ENCODE measurements at places on chromosomes 1 and 21.

GRCh38 chr1:212141404-212141803 lies 105.9 kb downstream of the DTL start:
- no peak for DNase-seq

DNA sequence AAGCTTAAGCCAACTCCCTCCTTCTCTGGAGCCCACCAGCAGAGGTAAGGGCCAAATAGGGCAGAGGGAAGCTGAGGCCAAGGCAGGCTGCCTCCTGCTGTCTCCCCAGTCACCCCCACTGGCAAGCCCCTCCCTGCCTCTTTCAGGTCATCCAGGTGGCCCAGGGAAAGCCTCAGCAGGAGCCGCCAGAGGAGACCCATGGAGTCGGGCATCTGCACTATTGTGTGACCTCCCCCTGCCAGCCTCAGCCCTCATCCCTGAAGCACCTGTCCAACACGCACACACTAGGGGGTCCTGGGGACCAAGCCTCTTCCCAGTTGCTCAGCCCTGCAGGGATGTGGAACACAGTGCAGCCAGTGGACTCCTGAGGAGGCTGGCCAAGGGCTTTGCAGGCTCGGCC lies 5.3 kb upstream of the NAXE start:
- DNase-seq, result no peak

- DNase-seq, result no peak
These were observed 81.1 kb downstream of the NR5A2 start for GRCh38 chr1:200108659-200109058.

GRCh38 chr1:9322661-9323244 lies 30.1 kb downstream of the SPSB1 start:
- DNase-seq, result no peak

Measured in stimulated activated CD8-positive, alpha-beta memory T cell treated with anti-CD3 and anti-CD28 coated beads, Interleukin-15, amount 100 ng/mL, for 1 hour (primary cell).